ENCODE measurements at places on chromosomes 4 and X.

DNA sequence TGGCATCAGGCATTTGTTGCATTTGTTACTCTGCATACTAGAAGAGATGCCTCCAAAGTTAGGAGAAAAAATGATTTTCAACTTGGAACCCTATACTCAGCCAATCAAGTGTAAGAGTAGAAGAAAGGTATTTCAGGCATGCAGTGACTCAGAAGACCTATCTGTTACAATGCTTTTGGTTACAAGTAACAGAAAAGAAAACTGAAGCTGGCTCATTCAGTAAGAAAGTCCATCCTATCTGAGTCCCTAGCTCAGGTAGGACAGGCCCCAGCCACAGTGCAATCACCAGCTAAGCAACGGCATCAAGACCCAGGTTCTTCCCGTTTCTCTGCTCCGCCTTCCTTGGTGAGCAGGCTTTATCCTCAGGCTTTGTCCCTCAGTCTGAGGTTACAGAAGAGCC lies 23.3 kb downstream of the MECP2 start:
- no peak for DNase-seq

- no peak for DNase-seq
These were observed 476.9 kb upstream of the SLIT2 start for GRCh38 chr4:19774690-19775256.

GRCh38 chr4:37999000-37999716 lies 39.0 kb downstream of the PTTG2 start:
- DNase-seq: no peak

DNA sequence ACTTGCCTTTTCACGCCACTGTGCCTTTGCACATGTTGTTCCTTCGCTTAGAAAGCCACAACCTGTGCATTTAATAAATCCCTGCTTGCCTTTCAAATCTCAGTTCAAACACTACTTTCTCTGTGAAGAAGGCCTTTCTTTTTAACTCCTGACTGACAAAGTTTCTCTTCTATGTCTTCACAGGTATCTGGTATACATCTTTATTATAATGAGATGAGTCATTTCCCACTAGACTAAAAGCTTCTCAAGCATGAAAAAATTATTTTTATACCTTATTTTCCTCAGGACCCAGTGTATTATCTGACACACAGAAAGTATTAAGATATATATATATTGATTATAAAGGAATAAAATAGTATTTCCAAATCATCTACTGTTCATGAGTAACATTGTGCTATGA lies 189.9 kb downstream of the TBCK start:
- no peak for DNase-seq

DNA sequence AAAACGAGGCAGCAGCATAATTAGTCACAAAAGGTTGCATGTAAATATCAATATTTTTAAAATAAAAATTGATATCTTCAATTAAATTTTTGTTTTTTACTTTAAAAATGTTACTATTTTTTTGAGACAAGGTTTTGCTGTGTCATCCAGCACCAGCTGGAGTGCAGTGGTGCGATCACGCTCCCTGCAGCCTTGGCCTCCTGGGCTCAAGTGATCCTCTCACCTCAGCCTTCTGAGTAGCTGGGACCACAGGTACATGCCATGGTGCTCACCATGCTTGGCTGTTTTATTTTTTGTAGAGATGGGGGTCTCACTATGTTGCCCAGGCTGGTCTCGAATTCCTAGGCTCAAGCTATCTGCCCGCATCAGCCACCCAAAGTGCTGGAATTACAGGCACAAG lies 96.8 kb upstream of the FRAS1 start:
- DNase-seq: no peak

DNA sequence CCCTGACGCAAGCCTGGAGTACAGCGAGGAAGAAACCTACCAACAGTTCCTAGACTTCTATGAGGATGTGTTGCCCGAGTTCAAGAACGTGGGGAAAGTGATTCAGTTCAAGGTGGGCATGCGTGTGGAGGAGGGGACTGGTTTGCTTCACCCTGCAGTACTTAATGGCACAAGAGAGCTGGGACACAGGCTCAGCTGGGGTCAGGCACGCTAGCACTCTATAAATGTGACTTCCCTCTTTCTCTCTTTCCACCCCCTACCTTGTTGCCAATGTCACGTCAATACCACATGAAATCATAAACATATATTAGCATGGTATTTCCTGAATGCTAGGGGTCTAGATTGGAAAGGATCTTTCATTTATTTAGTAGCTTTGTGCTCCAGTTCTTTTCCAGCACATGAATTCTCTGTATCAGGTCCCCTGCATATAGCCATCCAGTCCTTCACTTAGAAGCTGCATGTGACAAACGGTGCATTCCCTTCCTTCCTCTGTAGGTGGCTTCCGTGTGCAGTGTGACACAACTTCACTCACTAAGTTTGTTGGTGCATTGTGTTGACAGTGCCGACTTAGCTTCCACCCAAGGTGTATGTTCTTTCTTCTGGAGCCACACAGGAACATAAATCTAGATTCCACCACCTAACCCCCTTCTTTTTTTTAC lies 25.6 kb downstream of the ZRSR2 start:
- no peak for DNase-seq

DNA sequence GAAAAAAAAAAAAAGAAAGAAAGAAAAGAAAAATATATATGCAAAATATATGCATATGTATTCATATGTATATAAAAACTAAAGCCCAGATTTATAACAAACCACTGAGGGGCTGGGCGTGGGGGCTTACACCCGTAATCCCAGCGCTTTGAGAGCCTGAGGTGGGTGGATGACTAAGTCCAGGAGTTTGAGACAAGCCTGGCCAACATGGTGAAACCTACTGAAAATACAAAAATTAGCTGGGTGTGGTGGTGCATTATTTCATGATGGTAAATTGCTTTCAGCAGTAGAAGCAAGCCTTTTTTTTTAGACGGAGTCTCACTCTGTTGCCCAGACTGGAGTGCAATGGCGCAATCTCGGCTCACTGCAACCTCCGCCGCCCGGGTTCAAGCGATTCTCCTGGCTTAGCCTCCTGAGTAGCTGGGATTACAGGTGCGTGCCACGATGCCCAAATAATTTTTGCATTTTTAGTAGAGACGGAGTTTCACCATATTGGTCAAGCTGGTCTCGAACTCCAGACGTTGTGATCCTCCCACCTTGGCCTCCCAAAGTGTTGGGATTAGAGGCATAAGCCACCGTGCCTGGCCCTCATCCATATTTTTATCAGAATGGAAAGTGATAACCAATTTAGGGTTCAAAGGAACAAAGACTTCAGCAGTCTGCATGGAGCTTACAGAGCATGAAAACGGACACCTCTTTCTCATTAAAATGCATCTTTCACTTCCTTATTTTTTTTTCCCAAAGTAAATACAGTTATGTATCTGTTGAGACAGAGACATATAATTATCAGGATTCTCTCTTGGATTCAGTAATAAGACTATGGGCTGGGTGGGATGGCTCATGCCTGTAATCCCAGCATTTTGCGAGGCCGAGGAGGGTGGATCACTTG lies 27.7 kb upstream of the MOB1B start:
- no peak for DNase-seq

DNA sequence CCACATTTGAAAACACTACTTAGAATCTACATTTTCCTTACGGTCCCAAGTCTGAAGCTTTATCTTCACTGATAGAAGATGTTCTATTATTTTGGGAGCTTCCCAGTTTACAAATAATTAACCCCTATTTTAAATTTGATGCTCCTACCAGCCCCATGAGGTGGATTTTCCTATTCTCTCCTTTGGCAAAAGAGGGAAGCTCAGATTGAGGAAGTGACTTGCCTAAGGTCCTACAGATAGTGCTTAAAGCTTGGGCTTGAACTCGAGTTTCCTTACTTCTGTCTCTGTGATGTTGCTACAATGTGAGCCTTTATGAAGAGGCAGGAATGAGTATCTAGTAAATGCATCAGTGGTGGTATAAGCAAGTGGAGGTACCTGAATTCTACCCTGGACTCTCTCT lies 27.5 kb downstream of the HEPH start:
- no peak for DNase-seq

- DNase-seq: no peak
These were observed 263.6 kb upstream of the CTSO start for GRCh38 chr4:156217236-156217635.

DNA sequence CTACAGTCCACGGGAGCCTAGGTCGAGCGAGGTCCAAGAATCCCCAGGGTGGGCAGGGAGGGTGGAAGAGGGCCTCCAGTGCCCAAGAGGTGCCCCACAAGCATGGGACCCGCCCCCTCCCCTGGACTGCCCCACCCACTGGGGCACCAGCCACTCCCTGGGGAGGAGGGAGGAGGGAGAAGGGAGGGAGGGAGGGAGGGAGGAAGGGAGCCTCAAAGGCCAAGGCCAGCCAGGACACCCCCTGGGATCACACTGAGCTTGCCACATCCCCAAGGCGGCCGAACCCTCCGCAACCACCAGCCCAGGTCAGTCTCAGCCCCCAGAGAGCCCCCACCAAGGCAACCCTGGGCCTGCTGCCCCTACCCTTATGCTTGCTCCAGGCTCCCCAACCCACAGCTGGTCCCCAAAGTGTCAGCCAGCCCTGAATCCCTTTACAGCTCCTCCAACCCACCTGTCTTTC lies at the start of gene GATA1:
TSS of gene GATA1 (plus strand) at position 250 of the 460 bp plus-strand sequence. CDS start 4,520 bp downstream, outside the sequence.
- no peak for DNase-seq

- DNase-seq: no peak
These were observed 1163.2 kb downstream of the PCDH18 start for GRCh38 chr4:136369073-136369472.

- no peak for DNase-seq
These were observed 39.1 kb upstream of the ANXA3 start for GRCh38 chr4:78512357-78512920.

- no peak for DNase-seq
These were observed 34.4 kb upstream of the SLC34A2 start for GRCh38 chr4:25621027-25621930.

All from NCI-H2171 treated with DMSO at 0.1 percent for 48 hours (cell line).